Stimulated activated CD4-positive, alpha-beta T cell treated with anti-CD3 and anti-CD28 coated beads, TNF-alpha, amount 100 ng/mL, for 24 hours (primary cell): ENCODE measurements at places on chromosomes 12 and 14.
A peak's percentile ranks its signal among the peaks of the same experiment; 100 is the strongest.

DNA sequence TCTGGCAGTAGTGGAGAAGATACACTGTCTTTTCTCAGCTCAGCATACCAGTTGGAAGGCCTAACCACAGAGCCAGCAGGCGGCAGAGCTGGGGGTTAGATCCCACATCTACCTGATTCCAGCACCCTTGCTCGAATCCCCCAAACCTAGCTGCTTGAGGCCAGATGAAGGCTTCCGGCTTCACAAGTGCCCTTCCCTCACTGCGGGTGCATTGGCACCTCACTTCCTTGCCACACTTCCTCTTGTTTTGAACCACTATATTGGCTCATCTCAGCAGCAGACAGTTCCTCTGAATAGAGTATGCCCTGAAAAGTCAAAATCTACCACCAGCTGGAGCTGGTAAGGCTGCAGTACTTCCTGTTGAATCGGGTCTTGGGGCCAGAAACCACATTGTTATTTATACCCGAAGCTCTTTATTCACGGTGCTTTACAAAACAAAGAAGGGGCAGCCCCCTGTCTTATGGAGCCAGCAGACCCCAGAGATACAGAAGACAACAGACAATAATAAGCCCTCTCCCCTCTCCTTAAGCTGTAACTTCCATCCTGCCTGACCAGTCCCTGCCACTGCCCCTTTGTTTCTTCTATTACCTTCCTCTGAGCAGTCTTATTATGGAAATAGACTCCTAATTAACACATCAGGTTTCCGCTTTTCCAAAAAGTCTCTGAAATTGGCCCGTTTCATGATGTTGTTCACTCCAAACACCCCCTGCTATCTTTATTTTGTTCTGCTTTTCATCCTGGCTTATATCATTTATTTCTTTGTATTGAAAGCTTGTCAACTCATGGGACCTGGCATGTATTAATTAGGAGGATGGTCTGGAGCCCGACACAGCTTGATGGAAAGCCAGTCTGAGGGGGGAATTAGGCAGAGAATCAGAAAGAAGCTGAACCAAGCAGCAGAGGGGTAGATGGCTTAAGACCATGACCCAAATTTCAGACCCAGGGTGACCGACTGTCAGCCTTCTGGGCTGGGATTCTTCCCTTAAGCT lies 233.5 kb downstream of the EFCAB11 start:
- DNase-seq = peak; percentile 31

- DNase-seq = no peak
These were observed 69.4 kb downstream of the IRF2BPL start for GRCh38 chr14:76958980-76959710.

DNA sequence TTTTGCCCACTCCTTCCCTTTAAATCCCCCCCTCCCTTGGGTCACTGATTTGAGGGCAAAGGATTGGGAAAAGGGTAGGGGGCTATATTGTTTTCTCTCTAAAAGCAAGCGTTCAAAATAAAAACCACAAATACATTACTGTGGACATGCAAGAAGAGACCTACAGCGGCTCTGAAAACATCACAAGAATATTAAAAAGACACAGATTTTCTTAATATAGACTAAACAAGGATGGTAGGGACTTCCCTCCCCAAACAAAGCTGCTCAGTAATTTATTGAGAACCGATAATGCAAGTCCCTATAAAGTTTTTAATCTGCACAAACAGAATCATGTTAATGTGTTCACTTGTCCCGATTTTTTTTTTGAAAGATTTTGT lies 12.9 kb downstream of the TBX3 start:
- no peak for DNase-seq

DNA sequence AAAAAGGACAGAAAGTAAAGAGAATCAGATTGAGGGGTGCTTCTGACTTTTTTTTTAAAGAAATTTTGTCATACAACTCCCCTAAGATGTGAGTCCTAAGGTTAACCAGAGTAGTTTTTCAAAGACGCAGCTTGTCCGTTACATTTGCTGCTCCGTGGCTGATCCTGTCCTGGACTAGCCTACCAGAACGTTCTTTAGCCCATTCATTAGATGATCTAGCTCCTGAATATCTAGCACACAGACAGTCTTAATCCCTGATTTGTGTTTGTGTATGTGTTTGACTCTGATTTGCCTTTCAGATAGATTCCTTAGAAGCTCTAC lies 60.3 kb downstream of the SAMD4A start:
- no peak for DNase-seq

DNA sequence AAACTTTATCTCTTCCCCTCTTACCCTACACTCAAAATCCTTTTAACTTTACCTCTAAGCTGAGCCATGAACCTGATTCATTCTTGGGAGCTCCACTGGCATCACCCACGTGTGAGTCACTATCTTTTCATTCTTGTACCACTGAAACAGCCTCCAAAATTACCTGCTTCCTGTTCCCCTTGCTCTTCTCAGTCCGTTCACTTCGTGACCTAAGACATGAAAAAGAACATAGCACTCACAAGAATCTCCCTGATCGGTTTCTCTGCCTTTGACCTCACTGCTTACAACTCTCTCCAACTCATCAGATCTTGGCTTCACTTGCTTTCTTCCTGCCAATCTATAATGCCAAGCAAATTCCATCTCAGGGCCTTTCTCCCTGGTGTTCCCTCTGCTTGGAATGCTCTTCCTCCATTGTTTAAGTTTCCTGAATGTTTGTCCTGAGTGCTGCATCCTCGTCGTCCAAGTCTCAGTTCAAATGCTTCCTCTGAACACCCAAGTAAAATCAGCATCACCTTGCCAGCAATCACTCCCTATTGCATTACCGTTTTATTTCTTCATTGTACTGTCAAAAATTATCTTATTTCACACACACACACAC lies 9.2 kb downstream of the GLIPR1 start:
- peak; percentile 22 for DNase-seq

DNA sequence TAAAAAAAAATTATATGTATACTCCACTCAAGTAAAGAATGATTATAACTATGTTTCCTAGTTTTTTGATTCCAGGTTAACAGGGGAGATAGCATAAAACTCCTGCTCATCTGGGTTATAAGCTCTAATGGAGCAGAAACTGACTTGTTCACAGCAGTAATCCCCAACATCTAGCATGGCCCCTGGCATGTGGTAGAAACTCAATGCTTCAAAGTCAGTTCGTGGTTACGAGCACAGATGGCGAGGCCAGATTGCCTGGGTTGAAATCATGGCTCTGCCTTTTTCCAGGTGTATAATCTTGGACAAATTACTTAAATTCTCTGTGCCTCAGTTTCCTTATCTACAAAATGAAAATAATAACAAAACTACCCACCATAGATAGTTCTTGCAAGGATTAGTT lies 183.8 kb downstream of the TTC7B start:
- DNase-seq = no peak

DNA sequence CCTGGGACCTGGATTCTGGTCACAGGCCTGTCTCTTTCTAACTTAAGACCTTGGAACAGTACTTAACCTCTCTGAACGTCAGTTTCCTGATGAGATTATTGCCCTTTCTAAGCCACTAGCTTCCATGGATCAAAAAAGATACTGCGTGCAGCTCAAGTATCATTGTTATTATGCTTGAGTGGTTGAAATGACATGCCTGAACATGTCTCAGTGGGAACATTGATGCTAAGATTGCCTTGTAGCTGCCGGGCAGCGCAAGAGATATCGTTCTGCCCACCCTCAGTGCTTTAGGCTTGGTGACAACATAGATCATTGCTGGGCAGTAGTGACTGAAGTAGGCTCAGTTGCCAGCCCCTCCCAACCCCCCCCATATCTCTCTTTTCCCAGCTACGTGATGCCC lies 131.9 kb downstream of the SMOC1 start:
- DNase-seq = no peak

DNA sequence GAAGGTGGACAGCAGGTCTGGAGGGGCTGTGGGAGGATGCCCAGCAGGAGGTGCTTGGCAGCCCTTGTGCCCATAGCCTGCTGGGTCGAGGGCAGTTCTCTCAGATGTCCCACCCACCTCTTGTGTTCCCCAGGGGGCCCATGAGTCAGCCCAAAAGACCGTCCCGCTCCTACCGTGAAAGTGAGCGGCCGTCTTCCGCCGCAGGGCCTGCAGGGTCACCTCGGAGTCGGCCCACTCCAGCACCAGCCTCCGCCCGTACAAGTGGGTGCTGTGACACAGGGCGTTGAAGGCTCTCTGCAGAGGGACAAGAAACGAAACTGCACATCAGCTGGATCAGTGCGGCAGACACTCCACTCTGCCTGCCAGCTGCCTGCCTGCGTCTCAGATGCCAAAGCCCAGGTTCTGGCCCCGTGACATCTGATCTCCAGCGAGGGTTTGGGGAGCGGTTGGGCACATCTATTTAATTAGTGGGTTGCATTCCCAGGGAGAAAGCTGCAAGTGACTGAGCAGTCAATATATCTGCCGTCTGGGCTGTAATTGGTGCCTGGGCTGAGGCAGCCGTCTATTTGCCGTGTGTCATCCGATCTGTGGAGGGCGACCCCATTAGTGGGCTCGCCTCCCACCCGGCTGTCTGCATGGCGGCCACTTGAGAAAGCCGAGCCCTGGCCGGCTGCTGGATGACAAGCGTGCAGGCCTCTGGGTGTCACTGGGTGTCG lies 121.5 kb downstream of the RBM19 start:
- no peak for DNase-seq

DNA sequence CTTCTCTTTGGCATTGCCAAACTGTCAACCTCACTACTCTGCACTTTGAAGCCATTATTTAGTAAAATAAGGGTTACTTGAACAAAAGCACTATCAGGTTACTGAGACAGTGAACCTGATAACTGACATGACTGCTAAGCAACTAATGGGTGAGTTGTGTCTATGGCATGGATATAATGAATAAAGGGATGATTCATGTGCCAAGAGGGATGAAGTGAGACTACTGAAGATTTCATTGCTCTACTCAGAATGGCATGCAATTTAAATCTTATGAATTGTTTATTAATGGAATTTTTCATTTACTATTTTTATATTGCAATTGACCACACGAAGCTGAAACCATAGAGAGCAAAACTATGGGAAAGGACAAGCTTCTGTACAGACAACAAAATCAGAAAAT lies 74.4 kb downstream of the CEP128 start:
- DNase-seq = no peak

- no peak for DNase-seq
These were observed 45.0 kb downstream of the KCNA5 start for GRCh38 chr12:5088586-5089264.

DNA sequence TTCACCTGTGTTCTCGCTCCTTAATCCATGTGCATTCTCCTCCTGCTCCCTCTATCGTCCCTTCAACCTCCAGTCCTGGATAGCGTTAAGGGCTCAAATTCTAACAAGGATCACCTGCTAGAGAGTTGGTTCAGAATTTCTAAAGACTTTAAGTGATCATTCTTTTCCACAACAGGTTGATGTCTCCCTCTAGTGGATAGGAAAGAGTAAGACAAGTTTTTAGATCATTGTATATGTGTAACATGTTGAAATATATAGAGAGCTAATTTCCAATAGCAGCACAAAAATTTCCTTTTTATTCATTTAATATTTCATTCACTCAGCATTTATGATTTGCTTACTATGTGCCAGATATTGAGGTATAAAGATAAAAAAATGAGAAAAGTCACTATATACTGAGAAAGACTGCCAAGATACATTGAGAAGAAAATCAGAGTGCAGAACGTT lies 9.3 kb upstream of the ESR2 start:
- no peak for DNase-seq

GRCh38 chr14:27845241-27845850 lies 921.2 kb upstream of the FOXG1 start:
- DNase-seq = no peak

GRCh38 chr12:71456990-71457389 lies 17.4 kb downstream of the LGR5 start:
- no peak for DNase-seq

DNA sequence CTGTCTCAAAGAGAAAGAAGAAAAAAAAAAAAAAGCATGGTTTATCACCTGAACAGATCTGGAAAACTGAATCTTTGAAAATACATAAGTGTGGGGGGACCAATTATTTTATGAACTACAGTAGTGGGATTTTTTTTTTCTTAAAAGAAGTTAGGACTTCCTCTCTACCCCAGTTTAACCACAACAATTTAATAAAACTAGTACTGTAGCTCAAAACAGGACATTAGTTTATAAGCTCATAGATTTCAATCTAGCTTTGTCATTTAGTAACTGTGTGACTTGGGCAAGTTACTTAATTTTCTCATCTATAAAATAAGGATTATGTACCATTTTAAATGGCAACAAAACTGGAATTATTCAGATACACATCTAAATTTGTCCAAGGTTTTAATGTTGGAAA lies 23.5 kb upstream of the ARID4A start:
- no peak for DNase-seq

DNA sequence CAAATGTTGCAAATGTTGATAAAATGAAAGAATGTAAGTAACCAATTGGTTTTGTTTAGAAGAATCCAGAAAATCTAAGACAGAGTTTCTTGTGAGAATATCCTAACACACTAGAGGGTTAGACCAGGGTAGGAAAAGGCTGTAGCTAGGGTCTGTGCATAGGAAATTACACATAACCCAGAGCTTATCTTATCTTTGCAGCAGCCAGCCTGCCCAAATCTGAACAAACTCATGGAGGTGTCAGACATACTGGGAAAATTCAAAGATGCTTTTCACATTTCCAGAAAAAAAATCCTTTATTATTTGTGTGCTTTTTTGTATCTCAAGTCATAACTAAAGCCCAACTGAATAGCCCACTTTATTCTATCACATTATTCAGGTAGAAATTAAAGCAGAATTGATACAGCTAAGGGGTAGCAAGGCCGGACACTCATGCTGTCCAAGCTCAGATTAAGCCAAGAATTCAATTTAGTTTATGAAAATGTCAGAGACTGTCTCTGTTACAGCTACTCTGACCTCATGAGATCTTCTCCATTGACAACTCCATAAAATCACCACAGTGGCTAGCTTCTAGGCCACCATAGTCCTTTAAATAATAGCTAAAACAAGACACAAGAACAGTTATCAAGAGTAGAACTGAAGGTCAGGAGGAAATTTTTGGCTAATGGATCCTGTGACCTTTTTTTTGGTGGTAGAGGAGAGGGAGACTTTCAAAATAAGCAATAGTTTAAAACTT lies 169.6 kb upstream of the RASSF8 start:
- DNase-seq = no peak

DNA sequence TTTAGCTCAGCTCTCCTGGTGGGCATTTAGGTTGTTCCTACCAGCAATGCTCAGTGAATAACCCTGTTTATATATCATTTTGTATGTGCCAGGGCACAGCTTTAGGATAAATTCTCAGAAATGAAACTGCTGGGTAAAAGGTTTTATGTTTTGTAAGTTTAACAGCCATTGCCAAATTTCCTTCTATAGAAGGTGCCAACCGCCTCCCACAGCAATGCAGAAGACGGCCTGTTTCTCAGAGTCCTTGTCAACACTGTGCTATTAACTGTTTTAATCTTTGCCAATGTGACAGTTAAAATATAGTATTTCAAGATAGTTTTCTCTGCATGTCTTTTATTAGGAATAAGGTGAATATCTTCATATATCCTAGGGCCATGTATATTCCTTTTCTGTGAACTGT lies 65.0 kb downstream of the PPP1R13B start:
- no peak for DNase-seq

DNA sequence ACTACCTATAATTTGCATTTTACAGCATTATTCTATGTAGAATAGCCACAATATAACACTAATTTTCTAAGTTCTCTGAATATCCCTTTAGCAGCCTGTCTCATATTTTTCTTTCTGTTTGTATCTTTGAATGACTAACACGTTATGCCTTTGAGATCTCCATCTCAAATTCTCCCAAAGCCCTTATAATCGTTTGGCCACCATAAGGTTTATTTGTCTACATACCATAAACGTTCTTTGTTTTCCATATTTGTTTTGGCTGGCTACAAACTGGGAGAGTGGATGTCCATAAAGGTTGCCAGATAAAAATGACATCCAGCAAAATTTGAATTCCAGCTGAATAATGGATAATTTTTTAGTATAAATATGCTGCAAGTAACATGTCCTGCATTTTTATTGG lies 203.7 kb downstream of the STXBP6 start:
- no peak for DNase-seq
